ELR (cell line): ENCODE measurements at places on chromosomes 5 and 9.

DNA sequence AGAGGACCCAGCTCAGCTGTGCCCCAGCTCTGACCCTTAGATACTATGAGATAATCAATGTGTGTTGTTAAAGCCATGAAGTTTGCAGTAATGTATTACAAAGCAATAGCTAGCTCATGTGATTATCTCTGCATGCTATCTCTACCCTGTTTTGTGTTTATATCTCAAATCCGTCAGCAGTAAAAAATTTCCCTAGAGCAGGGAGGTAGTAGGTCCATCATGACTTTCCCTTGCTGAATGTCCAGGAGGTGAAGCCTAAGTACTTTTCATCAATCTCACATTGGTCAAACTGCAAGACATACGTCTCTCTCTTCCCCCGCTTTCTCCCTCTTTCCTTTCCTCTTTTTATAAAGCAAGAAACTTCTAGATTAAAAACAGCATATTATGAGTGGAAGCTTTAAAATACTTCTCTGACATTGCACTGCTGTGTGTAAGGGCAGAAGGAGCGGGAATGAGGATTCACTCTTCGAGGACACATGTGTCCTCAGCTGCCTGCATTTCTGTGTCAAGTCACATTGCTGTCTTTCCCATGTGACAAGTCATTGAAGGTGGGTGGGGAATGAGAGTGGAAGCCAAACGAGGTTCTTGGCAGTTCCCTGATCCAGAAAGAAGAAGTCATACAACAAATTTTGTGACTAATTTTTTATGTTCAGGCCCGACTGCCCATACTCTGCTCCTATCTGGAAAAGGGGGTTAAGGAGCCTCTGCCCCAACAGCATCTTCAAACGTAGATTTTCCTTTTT is 93.1 kb upstream of the RETREG1 start:
- no peak for DNase-seq

GRCh38 chr5:69509212-69509611 is 16.6 kb downstream of the OCLN start:
- no peak for DNase-seq

DNA sequence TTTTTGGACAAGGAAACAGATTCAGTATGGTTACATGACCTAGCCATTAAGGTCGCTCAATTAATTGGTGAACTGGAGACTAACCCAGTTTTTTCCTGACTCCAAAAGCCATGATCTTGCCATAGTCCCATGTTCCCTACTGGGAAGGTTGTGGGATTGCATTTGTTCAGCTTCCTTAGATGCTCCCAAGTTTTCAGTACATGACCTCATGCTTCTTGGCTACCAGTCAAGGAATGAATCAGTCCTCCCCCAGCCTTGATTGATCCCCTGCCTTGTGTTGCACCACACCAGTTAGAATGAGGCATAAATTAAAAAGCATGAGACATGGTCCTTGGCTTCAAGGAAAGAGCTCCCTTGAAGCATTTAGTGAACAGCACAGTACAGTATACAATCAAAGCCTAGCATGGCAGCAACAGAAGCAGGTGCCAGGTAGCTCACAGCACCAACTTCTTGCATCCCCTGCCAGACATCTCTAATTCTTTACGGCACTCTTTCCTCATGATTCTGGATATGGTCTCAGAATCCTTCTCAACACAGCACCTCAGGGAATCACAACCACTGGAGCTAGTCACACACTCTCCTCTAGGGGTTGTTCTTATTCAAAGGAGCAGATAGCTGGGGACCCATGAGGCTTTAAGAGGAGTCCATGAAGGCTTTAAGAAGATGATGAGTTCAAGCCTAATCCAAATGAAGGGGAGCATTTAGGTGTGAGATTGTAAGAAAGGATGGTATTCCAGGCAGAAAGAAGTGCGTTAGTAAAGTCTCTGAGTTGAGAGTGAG is 295.5 kb upstream of the CLINT1 start:
- DNase-seq: peak; percentile 76

GRCh38 chr9:10678790-10679189 is 66.0 kb upstream of the PTPRD start:
- no peak for DNase-seq

DNA sequence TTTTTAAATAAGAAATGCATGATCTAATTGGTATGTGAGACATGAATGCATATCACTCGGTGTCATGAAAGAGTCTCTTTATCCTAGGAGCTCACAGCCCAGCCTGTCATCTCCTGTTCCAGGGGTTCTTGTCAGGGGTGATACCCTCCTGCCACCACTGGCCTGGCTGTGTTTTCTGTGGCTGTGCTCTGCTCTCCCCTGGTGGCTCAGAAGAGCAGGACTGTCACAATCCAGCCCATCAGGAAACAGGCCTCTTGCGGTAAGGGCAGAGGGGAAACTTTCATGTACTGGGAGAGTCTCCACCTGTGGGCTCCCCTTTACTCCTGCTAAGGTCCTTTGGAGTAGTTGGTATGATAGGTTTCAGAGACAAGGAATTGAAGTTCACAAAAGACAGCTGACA is 240.2 kb upstream of the GLRA1 start:
- no peak for DNase-seq

GRCh38 chr5:127088251-127088650 is 14.9 kb upstream of the C5orf63 start:
- peak; percentile 96 for DNase-seq

DNA sequence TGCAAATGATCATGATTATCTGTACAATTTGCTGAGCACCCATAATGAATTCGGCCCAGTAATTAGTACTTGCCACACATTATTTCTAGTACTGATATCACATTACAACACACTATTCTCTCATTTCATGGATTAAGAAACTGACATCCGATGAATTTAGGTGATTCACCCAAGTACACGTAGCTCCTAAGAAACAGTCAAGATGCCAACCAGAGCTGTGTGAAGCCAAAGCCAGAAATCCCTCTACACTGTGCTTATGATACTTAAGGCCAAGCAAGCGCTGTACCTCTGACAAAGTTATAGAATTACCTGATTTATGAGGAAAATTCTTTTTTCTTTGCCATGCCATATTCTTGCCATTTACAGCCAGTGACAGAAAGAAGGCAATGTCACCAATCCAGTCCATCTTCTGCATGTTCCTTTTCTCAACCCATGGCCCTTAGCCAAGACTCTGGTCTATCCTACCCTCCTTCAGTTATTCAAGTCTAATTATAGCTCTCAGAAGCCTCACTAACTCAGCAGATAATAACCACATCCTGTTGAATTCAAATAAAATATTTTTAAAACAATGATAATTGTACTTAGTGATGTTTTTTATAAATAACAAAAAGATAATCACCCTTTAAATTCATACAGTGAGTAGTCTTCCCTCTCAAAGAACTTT is 74.3 kb upstream of the PTGER4 start:
- DNase-seq: no peak

DNA sequence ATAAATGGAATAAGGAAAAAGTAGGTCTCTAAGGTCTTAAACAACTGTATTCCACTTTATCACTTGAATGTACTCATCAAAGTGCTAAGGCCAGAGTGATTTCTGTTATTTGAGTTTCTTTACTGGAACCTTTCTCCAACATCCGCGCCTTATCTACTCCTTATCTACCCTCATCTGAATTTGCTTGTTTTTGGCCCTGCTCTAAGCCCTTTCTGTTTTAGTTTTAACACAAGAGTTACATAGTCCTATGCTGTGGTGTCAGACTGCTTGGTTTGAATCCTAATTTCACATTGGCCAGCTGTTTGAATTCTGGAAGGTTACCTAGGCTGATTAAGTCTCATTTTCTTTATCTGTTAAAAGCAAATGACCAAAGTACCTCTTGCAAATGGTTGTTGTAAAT is 128.3 kb downstream of the PCSK5 start:
- no peak for DNase-seq

- DNase-seq: no peak
Measured at GRCh38 chr9:116479056-116479544, 208.0 kb upstream of the TRIM32 start.

DNA sequence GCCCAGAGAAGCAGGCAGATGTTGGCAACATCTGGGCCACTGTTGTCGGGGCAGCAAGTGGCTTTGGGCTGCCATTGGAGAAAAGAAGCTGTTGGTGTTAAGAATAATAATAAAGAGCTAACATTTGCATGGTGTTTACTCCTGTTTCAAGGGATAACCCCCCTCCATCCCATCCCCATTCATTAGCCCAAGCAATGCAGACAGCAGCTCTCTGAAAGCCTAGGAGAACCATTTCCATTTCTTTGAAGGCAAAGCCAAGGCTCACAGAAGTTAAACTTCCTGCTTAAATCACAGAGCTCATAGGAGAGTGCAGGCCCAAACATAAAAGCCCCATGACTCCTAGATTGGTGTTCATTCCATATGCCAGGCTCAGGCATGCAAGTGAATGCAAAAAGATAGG is 175.4 kb downstream of the ASTN2 start:
- no peak for DNase-seq

GRCh38 chr5:128782446-128782845 is 182.8 kb upstream of the SLC27A6 start:
- DNase-seq: peak; percentile 86

DNA sequence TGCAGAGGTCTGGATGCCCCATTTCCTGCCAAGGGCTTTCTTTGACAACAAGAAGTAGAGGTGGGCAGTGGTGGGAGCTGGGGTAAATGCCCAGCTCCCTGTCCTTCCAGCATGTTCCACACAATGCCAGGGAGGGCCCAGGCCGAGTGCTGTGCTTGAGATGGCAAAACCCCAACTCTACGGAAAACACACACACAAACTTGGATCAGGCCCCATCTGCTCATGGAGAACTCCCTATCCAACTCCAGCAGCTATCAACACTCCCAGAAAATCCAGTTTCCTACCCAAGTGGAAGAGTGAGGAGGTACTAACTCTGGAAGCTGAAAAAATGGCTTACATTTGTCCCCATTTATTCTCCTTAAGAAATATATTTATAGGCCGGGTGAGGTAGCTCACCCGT is 61.1 kb upstream of the FUBP3 start:
- no peak for DNase-seq

GRCh38 chr9:70480405-70480980 is 66.0 kb upstream of the KLF9 start:
- no peak for DNase-seq

- DNase-seq: no peak
Measured at GRCh38 chr5:60399507-60399906, 300.5 kb downstream of the DEPDC1B start.

DNA sequence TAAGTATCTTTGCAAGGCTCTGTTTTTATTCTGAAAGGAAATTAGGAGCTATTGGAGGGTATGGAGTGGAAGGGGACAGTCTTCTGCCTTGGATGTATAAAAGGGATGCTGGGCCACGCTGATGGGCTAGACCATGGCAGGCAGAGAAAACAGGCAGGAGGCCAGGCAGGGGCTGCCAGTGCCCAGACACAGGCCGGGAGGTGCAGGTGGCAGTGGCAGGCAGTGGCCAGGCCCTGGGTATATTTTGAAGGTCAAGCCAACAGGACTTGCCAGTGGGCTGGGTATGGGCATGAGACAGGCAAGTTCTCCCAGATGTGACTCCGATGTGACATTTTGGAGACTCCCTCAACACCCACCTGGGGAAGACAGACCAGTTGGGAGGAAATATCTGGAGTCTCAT is 131.9 kb downstream of the KCNIP1 start:
- DNase-seq: no peak

GRCh38 chr9:132059361-132059760 is 20.3 kb downstream of the MED27 start:
- DNase-seq: no peak

- DNase-seq: peak; percentile 52
Measured at GRCh38 chr5:75707911-75708509, 9.2 kb downstream of the POC5 start.

DNA sequence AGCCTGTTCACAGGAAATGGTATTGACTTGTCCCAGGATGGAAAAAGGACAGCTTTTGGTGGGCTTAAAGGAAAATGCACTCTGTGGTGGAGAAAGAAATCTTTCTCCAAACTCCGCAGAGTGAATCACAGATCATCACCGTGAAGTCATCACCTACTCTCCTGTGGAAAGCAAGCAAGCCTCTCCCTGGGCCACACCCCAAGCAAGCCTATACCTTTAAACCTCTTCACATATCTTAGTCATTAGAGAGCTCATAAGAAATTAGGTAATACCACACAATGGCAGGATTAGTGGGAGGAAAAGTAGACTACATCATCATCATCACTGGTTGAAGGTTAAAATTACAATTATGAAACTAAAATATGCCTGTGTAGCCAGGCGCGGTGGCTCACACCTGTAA is 23.2 kb downstream of the TLE1 start:
- DNase-seq: peak; percentile 47

GRCh38 chr5:139306628-139307379 is 13.3 kb downstream of the MATR3 start:
- DNase-seq: no peak

DNA sequence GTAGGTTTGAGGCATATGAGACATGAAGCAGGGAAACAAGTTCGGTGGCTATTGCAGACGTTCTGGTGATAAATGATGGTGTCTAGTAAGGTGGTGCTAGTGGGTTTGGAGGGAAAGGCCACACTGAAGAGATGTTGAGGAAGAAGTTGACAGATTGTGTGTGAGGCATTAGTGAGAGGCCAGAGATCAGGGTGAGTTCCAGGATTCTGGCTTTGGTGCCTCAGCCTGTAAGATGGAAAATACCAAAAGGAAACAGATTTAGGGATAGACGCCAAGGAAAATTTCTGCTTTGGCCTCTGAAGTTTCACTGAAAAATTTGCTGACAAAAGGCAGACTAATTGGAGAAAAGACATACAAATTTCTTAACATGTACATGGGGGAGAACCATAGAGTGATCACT is 6.4 kb upstream of the PAIP1 start:
- no peak for DNase-seq

GRCh38 chr9:80175286-80176150 is 603.8 kb downstream of the TLE4 start:
- DNase-seq: peak; percentile 66

DNA sequence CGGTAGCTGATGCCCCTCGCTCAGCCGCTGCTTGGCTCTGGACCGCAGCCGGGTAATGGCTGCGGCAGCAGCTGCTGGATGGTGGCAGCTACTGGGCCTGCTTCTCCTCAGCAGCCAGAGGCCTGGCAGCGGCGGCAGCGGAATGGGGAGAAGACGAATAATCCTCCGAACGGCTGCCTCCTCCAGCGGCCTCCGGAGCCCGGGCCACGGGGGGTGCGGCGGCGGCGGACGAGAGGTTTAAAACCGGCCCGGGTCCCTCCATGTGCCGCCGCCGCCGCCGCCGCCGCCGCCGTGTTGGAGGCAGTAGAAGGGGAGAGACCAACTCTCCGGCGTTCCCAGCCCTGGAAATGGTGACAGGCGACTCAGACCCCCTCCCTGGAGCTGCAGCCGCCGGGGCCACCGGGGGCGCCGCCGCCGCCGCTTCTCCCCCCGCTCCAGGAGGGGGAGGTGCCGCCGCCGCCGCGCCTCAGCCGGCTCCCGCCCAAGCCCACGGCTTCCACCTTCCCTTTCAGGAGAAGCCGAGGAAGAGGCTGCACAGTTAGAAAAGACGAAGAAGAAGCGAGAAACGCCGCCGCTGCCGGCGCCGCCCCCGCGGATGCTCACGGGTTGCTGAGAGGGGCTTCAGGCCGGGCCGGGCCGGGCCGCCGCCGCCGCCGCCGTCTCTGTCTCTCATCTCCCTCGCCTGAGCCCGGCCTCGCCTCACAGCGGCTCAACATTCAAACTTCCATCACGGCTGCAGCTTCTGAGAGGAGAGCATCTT is 118.4 kb upstream of the PRSS3 start:
- peak; percentile 40 for DNase-seq

GRCh38 chr9:6243746-6244145 is 28.1 kb downstream of the IL33 start:
- peak; percentile 33 for DNase-seq
